ENCODE measurements at places on chromosomes 1 and 21.

GRCh38 chr1:216045400-216045799, 377.8 kb downstream of the USH2A start:
- peak; percentile 97 for DNase-seq

DNA sequence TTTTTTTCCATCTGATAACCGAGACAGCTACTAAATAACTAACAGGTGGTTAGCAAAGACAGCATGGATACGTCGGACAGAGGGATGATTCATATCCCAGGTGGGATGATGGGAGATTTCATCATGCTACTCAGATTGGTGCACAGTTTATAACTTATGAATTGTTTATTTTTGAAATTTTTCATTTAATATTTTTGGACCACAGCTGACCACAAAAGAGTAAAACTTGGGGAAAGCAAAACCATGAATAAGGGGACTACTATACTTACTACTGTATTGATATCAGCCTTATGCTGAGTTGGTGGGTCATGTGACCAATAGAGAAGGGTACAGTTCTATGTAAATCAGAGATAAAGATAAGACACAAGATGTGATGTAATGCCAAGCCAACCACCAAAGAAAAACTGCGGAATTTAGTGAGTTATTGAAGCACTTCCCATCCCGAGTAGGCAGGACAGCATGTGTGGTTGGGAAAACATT, 248.1 kb upstream of the C1orf105 start:
- peak; percentile 72 for DNase-seq

GRCh38 chr1:172178886-172179285, 241.6 kb upstream of the C1orf105 start:
- DNase-seq, result no peak

- DNase-seq, result no peak
Measured at GRCh38 chr1:217897100-217897499, 266.0 kb downstream of the SPATA17 start.

DNA sequence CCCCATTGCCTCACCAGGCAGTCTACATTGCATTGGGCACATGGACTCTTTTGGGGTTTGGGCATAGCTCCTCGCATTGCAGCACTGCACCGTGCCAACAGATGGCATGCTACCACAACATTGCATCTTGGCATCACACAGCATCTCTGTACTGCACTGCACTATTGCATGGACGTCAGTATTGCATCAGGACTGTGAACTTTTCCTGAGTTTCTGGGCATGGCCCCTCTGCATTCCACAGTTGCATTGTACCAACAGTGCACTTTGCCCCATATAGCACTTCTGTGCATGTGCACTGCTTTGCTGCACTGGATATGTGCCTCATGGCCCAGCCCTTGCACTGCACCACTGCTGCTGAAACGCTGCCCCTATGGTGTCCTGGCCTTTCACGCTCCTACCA, 9.6 kb downstream of the PTPRU start:
- peak; percentile 72 for DNase-seq

- DNase-seq, result peak; percentile 96
Measured at GRCh38 chr1:172637522-172637921, 21.4 kb upstream of the FASLG start.

GRCh38 chr1:27436204-27437159, 44.1 kb downstream of the GPR3 start:
- peak; percentile 49 for DNase-seq

- DNase-seq, result no peak
Measured at GRCh38 chr1:82226186-82226505, 425.4 kb downstream of the ADGRL2 start.

- DNase-seq, result no peak
Measured at GRCh38 chr1:154411525-154411924, 6.4 kb downstream of the IL6R start.

DNA sequence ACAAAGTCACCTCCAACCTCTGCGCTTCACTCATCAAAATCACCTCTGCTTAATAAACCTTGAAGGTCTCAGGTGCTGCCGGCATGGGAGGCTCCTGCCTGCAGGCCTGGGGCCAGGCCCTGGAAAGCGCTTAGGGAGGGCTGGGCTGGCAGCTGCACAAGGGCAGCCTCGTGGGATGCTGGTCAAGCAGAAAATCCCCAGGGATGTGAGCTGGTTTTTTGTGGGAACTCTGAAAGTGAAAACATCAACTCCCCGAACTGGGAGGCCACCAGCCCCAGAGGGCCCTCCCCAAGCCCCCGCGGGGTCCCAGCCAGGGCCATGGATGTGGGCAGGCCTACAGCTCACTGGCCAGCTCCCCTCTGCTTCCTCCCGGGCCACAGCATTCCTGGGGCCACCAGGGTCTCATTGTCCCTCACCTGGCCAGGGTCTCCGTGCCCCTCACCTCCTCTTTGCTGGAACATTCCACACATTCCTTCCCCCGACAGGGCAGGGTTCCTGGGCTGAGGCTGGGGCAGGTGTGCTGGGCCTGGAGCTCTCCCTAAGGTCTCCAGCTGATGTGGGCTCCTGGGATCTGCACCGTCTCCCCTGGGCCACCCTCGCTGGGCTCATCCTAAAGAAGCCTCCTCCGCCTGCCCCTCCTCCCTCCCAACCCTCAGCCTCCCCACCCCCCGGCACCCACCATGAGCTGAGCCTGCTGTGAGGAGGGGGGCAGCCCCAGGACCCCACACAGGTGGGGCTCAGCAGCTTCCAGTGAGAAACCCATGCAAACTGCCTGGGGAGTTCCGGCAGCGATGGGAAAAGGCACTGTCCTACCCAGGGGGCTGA, 36.0 kb upstream of the POFUT2 start:
- DNase-seq, result no peak

DNA sequence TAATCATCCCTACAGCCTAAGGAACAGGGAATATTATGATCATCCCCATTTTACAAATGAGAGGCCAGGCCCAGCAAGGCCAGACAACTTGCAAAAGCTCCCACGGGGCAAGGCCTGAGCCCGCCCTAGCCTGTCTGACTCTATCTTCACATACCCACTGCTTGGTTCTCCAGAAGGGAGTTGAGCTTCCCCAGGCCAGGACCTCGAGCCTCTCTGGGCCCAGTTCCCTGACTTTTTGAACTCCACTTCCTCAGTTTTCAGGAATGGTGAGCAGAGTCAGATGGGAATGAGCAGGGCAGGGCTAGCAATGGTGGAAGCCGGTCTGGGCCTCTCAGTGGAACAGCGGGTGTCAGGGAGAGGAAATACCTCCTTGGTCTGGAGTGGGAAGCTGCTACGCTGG, 39.3 kb downstream of the CACNA1S start:
- DNase-seq, result no peak

GRCh38 chr1:119565131-119565772, 58.2 kb downstream of the HSD3B1 start:
- DNase-seq, result no peak

- DNase-seq, result peak; percentile 33
Measured at GRCh38 chr21:44800971-44801467, 601 bp downstream of the UBE2G2 start.

DNA sequence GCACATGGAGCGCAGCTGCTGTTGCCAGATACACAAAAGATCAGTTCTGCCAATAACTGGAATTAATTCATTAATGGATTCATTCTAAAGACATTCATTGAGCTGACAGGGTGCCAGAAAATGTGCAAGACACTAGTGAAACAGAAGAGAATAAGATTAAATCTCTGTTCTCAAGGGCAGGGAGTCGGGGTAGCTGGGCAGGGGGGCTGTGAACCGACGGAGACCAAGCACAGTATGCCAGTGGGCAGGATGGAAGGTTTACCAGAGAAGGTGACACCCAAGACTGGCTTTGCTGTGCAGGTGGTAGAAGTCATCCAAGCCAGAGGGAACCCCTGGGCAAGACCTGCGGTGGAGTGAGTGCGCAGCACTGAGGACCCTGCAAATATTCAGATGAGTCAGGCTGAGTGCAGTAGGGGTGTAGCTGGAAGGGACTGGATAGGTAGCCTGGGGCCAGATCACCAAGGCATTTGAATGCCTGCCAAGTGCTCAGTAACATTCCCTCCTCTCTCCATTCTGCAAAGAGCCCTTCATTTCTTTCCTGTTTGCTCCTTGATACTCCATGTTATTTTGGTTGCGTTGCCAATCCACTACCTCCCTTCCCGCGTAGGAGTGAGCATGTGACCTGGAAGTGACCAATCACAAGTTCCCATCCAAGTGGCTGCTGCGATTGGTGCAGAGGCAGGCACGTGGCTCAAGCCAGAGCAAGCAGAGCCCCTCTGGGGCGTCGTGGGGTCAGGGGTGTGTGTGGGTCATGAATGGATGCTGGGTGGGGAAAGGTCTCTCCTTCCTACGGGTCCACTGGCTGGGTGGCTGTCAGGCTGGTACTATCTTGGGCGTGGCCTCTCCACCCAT, 413.1 kb downstream of the PTPRU start:
- DNase-seq, result no peak

- no peak for DNase-seq
Measured at GRCh38 chr1:154837672-154838171, 32.4 kb downstream of the KCNN3 start.

DNA sequence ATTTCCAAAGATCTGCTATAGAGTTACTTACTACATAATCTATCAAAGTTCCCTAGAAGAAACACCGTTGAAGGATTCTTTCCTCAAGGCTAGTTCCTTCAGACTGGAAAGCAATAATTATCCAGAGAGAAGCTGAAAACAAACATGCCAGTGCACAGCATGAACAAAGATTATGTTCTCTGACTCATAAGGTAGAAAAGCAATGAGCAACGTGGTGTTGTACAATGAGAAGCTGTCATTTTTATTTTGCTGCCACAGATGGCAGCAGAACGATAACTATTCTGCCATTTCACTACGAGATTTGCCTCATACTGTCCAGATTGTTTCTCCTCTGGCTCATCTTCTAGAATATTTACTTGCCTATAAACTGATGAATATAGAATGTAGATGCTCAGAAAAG, 10.7 kb downstream of the EXTL2 start:
- DNase-seq, result peak; percentile 60

GRCh38 chr1:113857776-113858175, 13.7 kb downstream of the PTPN22 start:
- DNase-seq, result no peak

- DNase-seq, result no peak
Measured at GRCh38 chr1:107363154-107363553, 222.3 kb downstream of the NTNG1 start.

DNA sequence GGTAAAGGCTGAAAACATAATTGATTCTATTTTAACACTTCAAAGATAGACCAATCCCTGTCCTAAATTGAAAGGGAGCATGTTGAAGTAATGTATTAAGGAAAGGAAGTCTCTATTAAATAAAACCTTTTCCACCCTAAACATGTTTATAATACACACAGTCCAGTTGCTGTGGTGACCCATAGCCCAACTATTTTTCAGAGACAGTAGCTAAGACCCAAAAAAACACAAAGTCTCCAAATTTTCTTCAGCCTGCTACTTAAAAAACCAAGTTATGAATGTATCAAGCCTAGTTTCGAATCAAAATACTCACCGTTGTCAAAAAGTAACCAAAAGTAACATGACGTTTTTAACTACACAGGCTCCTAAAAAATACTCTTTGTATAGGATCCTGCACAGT, 1.6 kb downstream of the ELK4 start:
- peak; percentile 26 for DNase-seq

DNA sequence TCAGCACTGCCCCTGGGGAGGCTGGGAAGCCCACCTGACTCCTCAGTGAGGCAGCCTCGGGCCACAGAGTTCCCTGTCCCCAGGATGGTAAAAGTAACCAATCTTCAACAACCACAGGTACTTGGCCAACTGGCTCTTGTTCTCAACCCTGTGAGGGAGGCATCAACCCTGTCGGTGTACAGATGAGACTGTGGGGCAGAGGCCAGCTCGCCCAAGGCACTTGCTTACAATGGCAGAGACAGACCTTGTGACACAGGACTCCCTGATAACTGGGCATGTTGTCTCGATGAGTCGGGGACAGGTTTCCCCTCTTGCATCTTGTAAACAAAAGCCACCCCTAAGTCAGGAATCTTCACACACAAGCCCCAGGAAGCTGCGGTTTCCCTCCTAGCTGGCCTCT, 8.0 kb downstream of the SLC30A2 start:
- no peak for DNase-seq

DNA sequence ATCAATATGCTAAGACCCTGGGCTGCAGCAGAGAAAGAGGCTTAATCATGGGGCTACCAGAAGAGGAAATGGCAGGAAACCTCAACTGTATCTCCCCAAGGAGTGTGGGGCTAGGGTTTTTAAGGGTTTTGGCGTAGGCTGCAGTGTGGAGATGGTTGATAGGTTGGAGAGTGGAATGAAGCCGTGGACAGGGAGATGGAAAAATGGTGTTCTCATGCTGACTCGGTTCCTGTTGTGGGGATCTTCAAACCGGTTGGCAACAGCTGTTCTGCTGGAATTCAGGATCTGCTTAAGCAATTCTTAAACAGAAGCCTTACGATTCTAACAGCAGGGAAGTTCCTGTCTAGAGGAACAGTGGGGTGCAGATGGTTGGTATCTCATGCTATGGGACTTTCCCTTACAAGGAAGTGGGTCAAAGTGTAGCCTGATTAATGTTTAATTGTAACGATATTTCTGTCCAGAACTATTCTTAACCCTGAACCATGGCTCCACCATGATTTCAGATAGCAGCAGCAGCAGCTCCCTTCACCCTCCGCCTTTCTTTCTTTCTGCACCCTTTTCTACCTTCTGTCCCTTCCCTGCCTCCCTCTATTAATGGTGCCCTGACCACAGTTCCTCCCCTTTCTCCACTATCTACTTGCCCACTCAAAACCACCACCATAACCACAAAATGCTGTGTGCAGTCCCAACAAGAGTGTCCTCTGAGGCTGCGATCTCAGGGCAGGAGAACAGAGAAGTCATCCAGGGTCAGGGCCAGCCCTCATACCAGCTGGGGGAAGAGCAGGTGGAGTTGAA, 30.8 kb downstream of the RSPH1 start:
- no peak for DNase-seq

GRCh38 chr1:82034812-82035211, 234.1 kb downstream of the ADGRL2 start:
- DNase-seq, result no peak

GRCh38 chr1:30353637-30354036, 369.7 kb downstream of the MATN1 start:
- DNase-seq, result no peak

- no peak for DNase-seq
Measured at GRCh38 chr1:206013026-206013795, 10.0 kb upstream of the RAB7B start.

GRCh38 chr1:37605061-37605650, 9.4 kb upstream of the GNL2 start:
- no peak for DNase-seq

GRCh38 chr21:34337741-34338140, 26.1 kb upstream of the KCNE2 start:
- DNase-seq, result no peak

- no peak for DNase-seq
Measured at GRCh38 chr1:175673371-175674150, 69.8 kb downstream of the TNR start.
